ENCODE measurements at places on chromosomes 1 and 21. TPM values are rescaled to one million over a fixed set of nuclear protein-coding genes. Genes with fewer than 3 reads are reported as not detected.

LRRN2 gene
- total RNA-seq, result not detected

RGS8 gene
- not detected for total RNA-seq

CDC42SE1 gene
- total RNA-seq, result 76.9 TPM

GJB3 gene
- not detected for total RNA-seq

SH3BGR gene
- total RNA-seq, result not detected

REG4 gene
- total RNA-seq, result not detected

SH2D5 gene
- total RNA-seq, result 0.46 TPM

BTG2 gene
- 17.9 TPM for total RNA-seq

DISP3 gene
- total RNA-seq, result under 0.01 TPM

BMP8A gene
- 0.32 TPM for total RNA-seq
